ENCODE measurements at places on chromosomes 12 and 14.

DNA sequence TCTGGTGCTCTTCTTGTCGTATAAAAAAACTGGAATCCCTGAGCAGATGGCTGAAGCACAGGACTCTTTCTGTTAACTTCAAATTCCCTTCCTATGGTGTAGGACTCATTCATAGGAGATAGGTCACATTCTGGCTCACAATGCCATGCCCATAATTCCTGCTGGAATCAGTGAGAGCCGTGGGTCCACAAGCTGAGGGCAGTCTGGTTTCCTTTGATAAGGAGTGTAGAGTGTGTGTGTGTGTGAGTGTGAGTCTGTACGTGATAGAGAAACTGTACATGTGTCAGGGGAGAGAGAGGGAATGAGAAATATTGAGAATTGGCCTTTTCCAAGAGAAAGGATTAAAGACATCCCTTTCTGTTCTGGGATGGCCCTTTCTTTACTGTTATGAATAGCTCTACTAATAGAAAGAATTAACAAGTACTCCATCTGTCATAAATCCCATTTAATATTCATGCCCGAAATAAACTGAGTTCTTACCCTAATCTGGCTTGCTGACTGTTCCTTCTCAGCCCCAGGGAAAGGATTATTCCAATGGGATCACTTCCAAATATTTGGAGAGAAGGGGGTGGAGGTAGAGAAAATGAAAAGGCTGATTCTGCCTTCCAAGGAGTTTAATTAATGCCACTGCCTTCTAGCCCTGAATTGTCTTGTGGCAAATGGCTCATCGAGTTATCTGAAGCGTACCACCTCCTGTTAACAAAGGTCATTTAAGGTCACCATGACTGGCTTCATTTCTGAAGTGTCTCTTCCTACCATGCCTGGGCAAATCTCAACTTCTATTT is 79.0 kb downstream of the TMX1 start:
- no peak for DNase-seq

- DNase-seq: no peak
These were observed 40.6 kb upstream of the AEBP2 start for GRCh38 chr12:19398376-19399363.

GRCh38 chr14:50191499-50191898 is 39.9 kb downstream of the SOS2 start:
- no peak for DNase-seq

DNA sequence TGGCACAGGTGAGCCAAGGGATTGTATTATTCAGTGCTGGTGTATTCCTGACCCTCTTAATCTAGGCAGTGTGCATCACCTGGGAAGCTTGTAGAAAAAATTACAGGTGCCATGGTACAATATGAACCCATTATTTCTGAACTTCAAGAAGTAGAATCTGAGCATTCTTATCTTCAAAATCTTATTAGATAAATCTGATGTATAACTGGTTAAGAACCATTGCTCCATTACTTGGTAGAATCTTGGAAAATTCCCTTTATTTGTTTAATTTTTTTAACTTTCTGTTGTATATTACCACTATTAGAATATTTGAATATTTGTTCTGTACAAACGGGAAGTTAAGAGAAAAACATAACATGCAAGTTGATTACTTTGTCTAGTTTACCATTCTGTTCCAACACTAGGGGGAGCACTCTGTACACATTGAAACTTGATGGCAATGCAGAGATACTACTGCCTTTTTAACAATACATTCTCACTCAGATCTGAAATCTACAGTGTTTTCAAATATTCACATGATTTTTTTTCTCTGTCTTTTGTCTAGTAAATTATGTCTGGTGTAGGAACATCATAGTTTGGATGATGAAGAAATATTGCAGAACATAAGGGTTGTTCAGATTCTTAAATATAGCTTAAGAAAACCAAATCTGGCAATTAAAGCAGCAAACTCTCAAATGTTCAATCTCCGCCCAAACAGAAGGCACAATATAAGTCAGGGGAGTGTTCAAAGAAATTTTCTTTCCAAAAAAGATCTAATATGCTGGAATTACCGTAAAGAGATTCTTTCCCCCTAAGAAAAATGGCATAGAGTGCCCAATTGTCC is 196.6 kb downstream of the PCNX1 start:
- no peak for DNase-seq

- no peak for DNase-seq
These were observed 741.6 kb downstream of the FSCB start for GRCh38 chr14:43765474-43765873.

DNA sequence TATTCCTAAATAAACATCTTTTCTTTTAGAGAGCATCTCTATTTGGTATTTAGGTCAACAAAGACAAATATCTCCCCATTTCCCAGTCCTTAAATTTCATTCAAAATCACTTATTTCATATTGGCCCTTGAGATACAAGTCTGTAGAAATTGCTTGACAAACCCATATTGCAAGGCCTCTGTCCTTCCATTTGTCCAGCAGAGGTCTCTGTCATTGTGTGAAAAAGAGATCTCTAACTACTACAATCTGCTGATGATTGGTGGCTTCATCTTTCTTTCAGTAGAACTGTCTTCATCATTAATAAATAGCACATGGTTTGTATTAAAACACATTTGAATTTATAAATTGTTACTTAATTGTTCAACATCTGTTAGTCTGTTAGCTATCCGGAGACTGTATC is 252.6 kb downstream of the ACSS3 start:
- no peak for DNase-seq

- no peak for DNase-seq
These were observed 42.0 kb upstream of the TBC1D15 start for GRCh38 chr12:71797531-71797930.

Measured in natural killer cell (primary cell).